ENCODE measurements at places on chromosomes 4 and X.

GRCh38 chrX:109818976-109819375 lies 85.9 kb upstream of the ACSL4 start:
- DNase-seq = no peak

DNA sequence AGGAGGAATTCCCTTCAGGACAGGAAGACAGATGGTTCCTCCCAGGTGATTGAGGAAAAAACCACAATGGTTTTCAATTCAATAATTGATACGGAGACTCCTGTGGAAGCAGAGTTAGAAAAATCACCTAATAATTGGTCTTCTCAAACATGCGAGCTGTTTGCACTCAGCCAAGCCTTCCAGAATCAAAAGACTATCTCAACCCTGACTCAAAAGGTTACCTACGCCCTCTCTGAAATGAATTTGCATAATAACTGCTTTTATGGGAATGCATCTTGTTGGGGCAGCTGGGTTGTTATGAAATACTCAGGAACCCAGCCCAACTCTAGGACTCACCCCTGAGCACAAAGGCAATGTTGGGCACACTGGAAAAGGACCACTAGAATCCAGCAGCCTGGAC lies 66.9 kb upstream of the ARSJ start:
- DNase-seq = no peak

DNA sequence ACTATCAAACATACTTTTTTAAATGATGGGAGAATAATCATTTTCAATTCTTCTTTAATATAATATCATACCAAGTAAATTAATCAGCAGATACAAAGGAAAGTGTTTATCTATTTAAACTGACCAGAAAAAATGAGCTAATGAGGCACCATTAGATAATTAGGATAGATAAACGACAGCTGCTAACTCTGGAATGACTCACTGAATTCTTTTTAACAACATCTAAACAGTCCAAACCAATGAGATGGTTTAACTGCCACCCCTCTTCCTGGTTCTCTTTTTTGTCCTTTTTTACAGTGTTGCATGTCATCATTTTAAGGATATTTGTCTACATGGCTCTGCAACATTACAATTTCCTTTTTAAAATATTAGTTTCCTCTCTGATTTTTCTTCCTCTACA lies 41.6 kb downstream of the UNC5C start:
- no peak for DNase-seq

DNA sequence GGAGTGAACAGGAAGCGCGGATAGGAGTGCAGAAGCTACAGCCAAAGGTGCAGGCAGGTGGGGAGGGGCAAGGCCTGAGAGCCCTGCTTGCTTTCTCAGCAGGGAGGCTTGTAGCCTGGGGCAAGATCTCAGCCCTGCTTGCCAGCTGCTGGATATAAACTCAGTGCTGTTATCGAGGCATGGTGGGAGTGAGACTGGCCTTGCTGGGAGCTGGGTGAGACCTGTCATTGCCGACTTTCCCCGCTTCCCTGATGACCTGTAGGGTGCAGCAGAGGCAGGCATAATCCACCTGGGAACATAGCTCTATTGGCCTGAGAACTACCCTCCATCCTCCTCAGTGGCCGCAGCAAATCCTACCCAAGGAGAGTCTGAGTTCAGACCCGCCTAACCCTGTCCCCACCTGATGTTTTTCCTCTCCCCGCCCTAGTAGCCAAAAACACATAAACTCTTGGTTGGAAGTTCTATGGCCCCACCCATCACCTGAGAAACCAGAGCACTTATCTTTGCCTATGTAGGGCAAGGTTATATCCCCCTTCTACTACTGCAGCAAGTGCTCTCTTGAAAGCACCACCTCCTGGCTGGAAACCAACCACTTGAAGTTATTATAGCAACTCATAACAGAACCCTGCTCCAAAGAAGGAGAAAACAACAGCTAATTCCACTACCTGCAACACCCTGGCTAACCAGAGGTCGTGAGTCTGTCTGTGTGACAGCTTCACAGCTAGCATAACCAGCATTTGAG lies 80.7 kb downstream of the FHIP1A start:
- DNase-seq = no peak

DNA sequence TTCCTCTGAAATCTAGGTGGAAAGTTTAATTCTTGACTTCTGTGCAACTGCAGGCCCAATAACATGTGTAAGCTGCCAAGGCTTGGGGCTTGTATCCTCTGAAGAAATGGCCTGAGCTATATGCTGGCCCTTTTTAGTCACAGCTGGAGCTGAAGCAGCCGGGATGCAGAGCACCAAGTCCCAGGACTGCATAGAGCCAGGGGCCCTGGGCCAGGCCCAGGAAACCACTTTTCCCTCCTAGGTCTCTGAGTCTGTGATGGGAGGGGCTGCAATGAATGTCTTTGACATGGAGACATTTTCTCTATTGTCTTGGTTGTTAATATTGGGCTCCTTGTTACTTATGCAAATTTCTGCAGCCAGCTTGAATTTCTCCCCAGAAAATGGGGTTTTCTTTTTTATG lies 588.5 kb downstream of the CENPC start:
- DNase-seq = no peak

DNA sequence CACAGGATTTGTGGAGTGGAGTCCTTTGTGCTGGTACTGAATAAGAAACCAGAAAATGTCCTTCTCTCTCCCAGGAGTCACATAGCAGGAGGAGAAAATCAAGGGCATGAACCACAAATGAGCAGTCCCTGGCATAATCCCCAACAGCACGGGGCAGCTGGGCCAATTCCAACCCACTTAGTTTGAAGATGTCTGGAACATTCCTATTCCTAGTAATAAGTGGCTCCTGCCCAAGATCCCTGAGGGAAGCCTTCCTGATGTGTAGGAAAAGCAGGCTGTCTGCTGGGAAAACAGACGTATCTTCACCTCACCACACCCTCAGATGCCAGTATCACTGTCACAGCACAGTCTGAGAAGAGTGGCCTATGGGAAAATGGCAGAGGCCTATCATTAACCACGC lies 182.8 kb upstream of the MAP3K15 start:
- no peak for DNase-seq

GRCh38 chr4:181798536-181798935 lies 444.7 kb upstream of the TENM3 start:
- no peak for DNase-seq

DNA sequence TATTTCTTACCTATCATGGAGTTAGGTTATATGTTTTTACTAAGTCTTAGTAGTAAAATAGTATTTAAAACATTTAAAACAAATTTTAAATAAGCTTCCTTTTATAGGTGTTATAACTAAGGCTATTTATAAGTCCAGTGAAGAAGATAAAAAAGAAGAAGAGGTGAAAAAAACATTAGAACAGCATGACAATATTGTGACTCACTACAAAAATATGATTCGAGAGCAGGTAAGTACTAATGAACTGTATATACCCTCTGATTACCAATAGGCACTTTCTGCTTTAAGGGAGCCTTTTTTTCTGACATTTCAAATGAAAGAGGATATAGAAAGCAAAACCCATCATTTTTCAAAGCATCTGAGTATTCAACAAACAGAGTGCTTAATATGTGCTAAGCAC lies 76.6 kb downstream of the USO1 start:
- DNase-seq = no peak

- DNase-seq = no peak
Measured at GRCh38 chrX:1912193-1912592, 297.3 kb downstream of the ASMT start.

- DNase-seq = no peak
Measured at GRCh38 chrX:151870602-151871001, 42.1 kb upstream of the MAGEA4 start.

GRCh38 chr4:184815046-184815877 lies 10.5 kb downstream of the ACSL1 start:
- no peak for DNase-seq

- DNase-seq = peak; percentile 33
Measured at GRCh38 chr4:41120297-41121217, 93.8 kb downstream of the APBB2 start.

GRCh38 chr4:124686279-124686678 lies 26.3 kb downstream of the ANKRD50 start:
- DNase-seq = no peak

- DNase-seq = no peak
Measured at GRCh38 chrX:129006491-129006890, 516.8 kb downstream of the SMARCA1 start.

DNA sequence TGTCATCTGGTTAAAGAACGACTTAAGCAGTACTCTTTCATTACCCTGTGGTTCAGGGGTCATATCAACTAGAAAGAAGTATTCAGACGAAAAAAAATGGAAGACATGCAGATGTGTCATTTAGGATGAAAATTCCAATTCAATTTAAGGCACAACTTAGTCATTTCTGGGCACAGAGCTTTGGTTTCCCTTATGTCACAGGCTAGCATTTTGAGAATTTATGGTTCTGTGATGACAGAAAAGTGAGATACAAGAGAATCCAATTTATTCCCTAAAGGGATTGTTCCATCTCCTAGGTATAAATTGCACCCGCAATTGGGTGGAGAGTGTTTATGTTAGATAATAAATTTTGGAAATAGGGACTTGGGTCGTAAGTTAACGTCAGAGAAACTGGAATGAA lies 306.6 kb downstream of the STK32B start:
- DNase-seq = no peak

- no peak for DNase-seq
Measured at GRCh38 chr4:130675266-130675665, 1579.3 kb downstream of the C4orf33 start.

DNA sequence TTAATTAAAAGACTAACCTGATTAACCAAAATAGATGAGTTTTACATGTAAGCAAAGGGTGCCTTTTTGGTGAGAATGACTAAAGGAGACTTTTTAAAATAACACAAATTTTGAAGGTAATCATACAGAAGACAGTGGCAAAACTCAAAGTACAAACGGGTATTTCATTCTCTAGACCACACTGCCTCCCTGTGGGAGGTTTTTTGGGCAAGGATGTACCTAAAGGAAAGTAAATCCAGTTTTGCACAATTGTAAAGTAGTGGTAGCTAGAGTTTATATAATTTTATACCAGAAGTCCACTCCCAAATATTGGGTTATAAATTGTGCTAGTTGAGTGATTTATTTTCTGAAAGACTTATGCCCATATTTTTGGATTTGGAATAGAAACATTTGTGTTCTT lies 201.0 kb downstream of the PAPSS1 start:
- no peak for DNase-seq

DNA sequence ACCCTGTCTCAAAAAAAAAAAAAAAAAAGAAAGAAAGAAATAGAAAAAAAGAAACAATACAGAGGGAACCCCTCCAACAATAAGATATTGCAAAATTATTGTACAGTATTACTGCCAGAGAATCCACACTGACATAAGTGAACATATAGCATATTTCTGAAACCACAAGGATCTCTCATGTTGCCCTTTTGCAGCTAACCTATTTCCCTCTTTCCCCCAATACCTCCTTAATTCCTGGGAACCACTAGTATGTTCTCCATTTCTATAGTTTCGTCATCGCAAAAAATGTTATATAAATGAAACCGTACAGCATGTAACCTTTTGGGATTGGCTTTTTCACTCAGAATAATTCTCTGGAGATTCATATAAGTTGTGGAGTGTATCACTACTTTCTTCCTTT lies 20.0 kb upstream of the BMP2K start:
- no peak for DNase-seq

GRCh38 chr4:67499799-67500198 lies 45.5 kb downstream of the CENPC start:
- no peak for DNase-seq

GRCh38 chr4:95362906-95363558 lies 185.7 kb downstream of the UNC5C start:
- no peak for DNase-seq

- no peak for DNase-seq
Measured at GRCh38 chr4:54745031-54745770, 87.4 kb downstream of the KIT start.

DNA sequence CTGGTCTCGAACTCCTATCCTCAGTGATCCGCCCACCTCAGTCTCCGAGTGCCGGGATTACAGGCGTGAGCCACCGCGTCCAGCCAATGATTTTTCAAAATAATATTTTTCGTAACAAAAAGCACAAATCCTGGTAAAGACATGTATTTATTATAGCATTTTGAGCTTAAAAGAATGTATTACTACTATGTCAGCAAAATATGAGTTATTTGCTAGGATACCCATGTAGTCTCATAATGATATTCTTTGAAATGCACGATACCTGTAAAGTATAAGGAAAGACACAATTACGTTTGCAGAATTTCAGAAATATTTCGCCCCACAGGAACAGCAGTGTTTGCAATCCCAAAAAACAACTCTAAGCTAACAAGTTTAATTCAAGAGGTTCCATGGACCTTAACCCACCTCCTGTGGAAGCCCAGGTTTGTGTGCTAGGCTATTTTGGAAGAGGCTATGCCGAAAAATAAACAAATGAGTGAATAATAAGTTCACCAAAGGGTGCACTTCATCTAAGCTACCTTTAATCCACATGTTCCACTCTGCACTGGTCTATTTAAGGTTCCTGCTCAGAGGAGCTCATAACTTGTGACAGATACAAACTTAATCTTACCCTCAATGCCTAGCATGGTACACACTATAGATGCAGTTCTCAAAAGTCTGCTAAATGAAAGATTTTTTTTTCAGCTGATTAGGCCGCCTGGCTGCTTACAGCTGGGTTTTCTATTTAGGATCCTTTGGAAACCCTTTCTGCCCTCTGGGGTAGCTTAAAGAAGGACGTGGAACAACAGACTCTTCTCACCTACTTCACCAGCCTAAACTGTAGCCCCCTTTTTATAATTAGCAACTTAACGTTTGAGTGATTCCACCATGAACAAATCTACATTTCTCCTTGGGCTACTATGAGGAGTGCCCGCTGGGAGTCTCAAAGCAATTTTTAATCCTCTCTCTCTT lies 5.0 kb downstream of the FRYL start:
- no peak for DNase-seq

DNA sequence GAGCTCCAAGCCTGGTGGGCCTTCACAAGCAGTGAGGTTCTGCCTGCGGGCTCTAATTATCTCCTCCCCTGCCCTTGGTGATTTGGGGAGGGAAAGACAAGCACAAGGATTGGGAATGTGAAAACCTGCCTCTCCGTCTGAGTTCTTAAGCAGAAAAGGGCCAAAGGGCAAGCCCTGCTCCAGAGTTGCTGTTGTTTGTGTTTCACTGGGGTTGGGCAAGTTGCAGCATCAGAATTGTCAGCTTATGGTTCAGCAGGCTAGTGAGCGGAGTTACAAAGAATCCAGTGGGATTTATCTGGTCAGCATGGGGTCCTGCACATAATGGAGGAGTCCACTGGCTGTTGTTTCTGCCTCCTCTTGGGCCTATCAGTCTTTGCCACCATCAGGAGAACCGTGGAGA lies 60.5 kb downstream of the NHS start:
- no peak for DNase-seq
